HCEC 1CT (cell line): ENCODE measurements at places on chromosomes 16 and 17.
A peak's percentile ranks its signal among the peaks of the same experiment; 100 is the strongest.

GRCh38 chr17:66643815-66644710 lies 190.9 kb upstream of the CACNG5 start:
- DNase-seq, result no peak

DNA sequence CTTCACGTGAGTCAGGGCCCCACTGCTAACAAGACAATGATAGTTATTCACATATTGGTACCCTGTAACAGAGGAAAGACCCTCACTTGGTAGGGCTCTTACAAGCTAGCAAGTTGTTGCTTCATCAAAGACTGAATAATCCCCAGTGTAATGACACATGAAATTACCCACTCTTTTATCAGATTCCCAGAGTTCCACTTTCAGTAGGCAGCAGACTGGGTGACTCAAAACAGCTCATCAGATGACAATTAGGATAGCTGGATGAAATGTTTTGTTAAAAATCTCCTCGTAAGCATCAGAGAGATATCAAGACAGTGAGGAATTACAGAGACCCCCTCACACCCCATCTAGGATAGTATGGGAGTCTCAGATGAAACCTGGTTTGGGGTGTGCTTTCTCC lies 6.8 kb upstream of the OR1E2 start:
- DNase-seq, result no peak

DNA sequence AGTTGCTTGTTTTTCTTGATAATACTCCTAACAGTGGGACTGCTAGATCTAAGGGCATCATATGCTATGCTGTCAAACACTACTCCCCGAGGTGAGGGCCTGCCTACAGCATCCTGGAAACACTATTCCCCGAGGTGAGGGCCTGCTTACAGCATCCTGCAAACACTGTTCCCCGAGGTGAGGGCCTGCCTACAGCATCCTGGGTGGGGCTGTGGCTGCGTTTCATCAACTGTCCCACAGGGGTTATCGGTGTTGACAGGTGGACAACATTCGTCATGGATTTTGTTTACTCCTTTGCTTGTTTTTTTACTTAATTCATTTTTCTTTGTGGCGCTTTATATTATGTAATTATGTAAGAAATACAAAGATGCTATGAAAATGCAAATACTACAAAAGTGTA lies 22.5 kb downstream of the NPRL3 start:
- DNase-seq, result no peak

- no peak for DNase-seq
These were observed 18.0 kb downstream of the ZNF276 start for GRCh38 chr16:89739383-89739782.

- peak; percentile 23 for DNase-seq
These were observed 481 bp downstream of the CNTROB start for GRCh38 chr17:7932483-7932891.

- DNase-seq, result no peak
These were observed 1.6 kb downstream of the UBE2Z start for GRCh38 chr17:48909783-48910182.

GRCh38 chr17:64103391-64104364 lies 26.3 kb downstream of the ERN1 start:
- DNase-seq, result peak; percentile 69

DNA sequence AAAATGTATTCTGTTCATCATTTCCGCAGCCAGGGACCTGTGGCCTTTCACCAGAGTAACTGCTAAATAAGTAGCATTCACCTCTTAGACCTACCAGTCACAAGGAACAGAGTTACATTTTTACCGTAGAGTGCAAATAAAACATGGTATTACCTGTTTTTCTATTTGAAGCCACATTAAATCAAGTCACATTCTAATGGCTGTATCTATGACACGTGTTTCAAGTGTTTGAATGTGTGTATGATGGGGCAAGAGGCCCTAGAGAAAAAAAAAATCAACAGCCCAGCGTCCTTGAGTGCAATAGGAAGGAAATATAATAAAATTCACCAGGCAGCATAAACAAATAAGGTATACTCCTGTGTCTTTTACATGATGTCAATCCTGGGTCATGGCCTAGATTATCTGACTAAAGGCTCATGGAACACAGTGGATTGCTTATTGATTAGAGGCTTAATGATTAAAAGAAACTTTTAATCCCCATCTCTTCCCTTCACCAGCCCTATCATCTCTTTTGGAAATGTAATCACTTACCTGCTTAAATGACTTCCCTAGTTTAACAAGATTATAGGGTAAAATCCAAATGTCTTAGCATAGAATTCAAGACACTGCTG lies 168.7 kb upstream of the CDH5 start:
- no peak for DNase-seq

DNA sequence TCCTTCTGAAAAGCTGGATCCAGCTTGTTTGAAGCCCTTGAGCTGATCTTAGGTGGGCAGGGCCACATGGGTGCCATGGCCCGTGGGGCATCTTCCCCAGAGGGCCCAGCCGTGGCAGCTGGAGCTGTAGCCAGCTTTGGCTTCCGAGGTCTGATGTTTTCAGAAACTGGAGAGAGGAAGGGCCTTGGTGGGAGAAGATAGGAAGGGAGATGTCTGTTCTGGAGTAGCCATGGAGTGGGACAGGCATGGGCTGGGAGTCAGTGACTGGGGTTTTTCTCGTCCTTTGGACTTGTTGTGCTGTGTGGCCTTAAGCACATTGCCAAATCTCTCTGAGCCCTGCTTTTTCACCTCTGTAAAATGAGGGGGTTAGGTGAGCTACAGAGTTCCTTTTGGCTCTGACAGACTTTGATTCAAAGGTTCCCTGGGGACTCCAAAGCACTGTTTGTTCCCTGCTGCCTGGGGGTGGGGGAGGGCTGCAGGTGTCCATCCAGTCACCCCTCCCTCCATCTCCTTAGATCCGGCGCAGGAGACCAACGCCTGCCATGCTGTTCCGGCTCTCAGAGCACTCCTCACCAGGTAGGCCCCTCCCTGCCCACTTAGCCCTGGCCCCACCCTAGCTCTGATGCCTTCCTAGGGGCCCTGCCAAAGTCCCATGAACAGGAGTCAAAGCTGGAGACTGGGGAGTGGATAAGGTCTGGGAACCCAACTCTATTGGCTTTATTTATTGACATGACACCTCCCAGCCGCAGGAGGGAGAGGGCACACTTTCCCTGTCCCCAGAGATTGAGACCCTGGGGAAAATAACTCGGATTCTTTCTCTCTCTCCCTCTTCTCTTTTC lies 2.1 kb downstream of the PPP1R1B start:
- no peak for DNase-seq
